ENCODE measurements at places on chromosomes 4 and X.

DNA sequence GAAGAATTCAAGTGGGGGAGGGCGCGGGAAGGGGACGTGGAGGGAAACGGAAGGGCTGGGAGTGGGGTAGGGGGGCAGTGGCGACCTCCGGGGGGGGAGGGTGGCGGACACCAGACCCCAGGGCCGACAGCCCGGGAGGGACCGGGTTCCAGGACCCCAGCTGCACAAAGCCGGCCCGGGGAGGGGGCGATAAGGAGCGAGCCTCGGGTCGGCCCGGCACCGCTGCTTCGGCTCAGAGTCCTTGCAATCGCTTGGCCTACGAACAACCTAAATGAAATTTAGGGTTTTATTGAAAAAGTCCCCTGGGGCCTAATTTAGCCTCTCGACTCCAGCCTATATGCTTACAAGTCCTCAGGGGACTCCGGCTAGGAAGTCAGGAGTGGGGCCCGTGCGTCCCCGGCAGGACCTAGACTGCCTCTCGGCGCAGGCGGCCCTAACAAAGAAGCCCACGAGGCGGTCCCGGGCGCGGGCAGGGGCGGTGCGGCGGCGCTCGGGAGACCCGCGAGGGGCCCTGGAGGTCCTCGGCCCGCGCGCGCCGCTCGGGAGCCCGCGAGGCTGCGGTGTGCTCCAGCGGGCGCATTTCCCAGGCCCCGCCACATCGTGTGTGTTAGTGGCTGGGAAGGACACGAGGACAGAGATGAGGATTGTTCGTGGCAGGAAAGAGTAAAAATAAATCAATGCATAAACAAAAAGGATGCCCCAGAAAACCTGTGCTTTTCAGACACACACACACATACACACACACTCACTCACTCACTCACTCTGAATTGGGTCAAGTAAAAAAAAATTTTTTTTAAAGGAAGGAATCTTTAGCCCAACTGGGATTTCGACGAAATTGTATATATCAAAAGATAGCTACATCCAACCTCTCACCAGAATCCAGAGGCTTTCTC lies 70.0 kb downstream of the MGST2 start:
- peak; percentile 22 for DNase-seq

DNA sequence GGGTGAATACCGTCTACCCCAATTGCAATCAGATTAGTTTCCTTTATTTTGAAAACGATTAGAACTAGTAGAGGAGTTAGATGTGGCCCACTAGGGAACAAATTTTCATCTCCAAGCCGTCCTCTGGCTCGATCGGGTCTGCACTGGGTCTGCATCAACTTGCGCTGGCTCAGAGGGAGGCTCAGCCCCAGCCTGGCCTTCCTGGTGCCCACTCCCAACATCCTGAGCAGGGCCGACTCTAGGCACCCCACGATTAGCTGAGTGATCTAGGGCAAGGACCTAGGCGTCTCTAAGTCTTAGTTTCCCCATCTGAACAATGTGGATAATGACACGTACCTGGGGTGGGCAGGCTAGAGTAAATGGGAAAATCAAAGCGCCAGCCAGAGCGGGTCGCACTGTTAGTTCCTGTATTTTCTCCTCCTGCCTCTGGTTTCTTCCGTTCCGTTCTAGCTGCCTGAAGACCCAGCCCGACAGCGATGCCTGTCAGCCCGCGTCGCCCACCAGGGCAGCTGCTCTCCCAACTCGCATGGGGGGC lies 7.7 kb upstream of the HAND2 start:
- DNase-seq, result no peak

DNA sequence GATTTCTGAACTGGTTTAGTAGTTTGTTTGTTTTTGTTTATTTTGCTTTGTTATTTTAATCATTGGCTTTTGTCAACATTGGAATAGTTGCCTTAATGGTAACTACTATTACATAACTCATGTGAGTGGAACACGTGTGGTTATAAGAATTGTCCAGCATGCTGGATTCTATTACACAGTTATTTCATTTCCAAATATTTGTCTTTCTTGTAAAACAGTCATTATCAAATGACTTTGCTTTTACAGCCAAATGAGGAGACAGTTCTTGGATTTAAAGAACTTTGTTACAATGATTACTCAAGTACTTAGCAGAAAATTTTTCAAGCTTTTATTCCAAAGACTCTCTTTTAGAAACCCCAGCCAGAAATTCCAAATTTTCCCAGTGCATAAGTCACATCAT lies 516.1 kb upstream of the MAGEB2 start:
- DNase-seq, result no peak

GRCh38 chr4:20395160-20395773 lies 143.6 kb downstream of the SLIT2 start:
- peak; percentile 14 for DNase-seq

- DNase-seq, result no peak
These were observed 348.5 kb upstream of the INTU start for GRCh38 chr4:127284236-127284635.

DNA sequence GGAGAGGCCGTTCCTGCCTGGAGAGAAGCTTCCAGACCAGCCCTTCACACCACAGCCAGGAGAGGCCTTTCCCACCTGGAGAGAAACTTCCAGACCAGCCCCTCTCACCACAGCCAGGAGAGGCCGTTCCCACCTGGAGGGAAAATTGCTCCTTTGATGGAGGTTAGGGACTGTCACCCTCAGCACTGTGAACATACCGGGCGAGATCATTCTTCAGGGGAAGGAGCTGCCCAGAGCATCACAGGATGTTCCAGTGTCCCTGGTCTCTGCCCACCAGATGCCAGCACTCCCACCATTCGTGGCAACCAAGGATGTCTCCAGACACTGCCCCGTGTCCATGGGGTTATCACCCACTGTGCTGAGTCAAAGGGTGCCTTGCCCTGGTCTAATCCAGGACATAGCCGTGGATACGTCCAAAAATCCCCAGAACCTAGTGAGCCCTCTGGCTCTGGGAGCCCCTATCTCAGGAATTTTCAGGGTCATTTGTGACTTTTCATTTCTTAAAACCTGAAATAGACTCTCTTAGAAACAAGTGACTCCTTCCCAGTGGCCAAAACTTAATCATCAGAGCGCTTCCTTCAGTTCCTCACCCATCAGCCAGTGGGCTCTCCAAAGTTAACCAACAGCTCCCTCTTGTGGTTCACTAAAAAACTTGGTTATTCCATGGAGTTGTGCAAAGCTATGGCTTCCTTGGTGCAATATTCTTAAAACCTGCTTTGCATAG lies 80.2 kb downstream of the CRMP1 start:
- DNase-seq, result peak; percentile 6

DNA sequence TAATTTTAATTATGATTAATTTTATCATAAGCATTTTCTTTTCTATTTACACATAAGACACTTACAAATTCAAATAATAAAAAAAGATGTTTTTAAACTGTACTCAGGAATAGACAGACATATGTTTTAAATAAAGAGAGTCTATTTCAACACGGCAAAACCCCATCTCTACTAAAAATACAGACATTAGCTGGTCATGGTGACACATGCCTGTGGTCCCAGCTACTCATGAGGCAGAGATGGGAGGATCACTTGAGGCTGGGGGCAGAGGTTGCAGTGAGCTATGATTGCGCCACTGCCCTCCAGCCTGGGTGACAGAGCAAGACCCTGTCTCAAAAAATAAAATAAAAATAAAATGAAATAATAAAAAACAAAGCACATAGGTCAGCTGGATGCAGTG lies 14.8 kb downstream of the FAM9B start:
- no peak for DNase-seq

- no peak for DNase-seq
These were observed 126.2 kb upstream of the NDP start for GRCh38 chrX:44099366-44099765.

- DNase-seq, result no peak
These were observed 6.2 kb downstream of the PNCK start for GRCh38 chrX:153667281-153667955.

DNA sequence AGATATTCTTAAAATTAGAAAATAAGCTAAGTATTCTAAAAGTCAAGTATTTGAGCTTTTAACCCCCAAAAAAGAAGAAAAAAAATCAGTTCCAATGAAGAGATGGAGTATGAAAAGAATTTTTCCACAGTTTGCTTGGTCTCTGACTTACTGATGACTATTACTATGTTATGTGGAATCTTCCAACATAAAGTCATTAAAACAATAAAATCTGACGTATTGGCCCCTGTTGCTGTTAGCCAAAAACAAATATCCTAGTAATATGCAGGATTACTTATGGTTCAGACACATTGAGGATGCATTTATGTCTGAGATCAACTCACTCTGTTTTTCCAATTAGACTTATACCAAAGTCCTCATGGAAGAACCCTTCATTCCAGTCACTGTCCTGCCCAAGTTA lies 517.2 kb upstream of the ADGRL3 start:
- no peak for DNase-seq

GRCh38 chrX:10052906-10053625 lies 85.9 kb downstream of the CLDN34 start:
- DNase-seq, result no peak

GRCh38 chrX:16745659-16746058 lies 26.2 kb downstream of the SYAP1 start:
- DNase-seq, result no peak

GRCh38 chrX:69130439-69130838 lies 34.8 kb downstream of the PJA1 start:
- DNase-seq, result no peak

DNA sequence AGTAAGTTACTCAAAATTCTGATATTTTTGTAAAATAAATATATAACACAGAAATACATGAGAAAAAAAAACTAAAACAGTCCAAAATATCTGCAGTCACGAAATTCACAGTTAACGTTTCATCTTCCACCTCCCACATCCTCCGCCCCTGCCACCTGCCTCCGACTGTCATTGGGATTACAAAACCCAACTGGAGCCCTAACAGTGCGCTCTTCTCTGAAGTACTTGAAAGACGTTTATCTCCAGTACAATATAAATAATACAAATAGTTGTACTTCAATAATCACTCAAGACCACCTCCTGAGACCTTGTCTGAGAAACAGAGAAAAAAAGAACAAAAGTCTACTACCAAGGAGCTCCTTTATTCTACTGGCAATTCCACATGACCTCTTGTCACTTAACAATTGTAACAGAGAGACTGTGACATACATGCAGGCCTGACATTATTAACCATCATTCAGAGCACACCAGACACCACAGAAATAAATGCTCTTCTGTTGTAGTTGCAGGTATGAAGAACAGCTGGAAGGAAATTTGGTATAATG lies 280.6 kb downstream of the PPP3CA start:
- no peak for DNase-seq

- DNase-seq, result no peak
These were observed 362.0 kb downstream of the CBLL2 start for GRCh38 chrX:22634751-22635150.

GRCh38 chr4:158094413-158095134 lies 78.3 kb downstream of the GASK1B start:
- no peak for DNase-seq

GRCh38 chr4:128107766-128108165 lies 46.7 kb downstream of the LARP1B start:
- DNase-seq, result no peak

DNA sequence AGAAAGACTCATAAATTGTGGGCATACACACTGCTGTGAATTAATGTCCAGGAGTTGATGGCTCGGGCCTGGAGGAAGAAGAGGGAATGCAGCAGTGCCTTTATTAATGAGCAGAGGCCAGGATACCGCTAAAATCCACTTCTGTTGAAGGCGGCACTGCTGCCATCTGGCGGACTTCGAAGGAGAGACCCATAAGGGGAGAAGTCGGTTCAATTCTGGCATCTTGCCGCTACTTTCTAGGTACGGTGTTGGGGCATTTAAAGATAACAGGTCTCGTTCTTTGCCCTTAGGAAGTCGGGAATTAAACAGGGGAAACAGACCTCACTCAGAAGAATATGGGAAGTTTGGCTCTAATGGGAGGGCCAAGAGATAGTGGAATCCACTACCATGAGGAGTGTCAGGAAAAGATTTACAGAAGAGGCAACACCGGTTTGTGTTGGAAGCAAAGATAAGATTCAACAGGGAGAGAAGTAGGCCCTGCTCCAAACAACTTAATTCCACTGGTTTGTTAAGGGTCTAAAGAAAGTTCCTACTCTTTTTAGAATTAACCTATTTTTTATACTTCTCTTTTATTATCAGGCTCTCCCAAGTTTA lies 133.6 kb upstream of the GIMD1 start:
- peak; percentile 41 for DNase-seq

- DNase-seq, result no peak
These were observed at the start of gene LRCH2 for GRCh38 chrX:115233497-115234455. Gene LRCH2 (minus strand): TSS chrX:115234096. CDS start chrX:115234041, 55 bp downstream.
